ENCODE measurements at places on chromosomes 4 and X. TPM values are rescaled to one million over a fixed set of nuclear protein-coding genes. Genes with fewer than 3 reads are reported as not detected.

MXRA5 gene
- total RNA-seq: not detected

- no peak for DNase-seq
These were observed 346.6 kb downstream of the FBXO8 start for GRCh38 chr4:173936861-173937260.

MAGEA10 gene
- total RNA-seq: not detected

GPAT3 gene
- total RNA-seq: 3.1 TPM

GRCh38 chr4:155371432-155372043 lies 5.2 kb downstream of the MAP9 start:
- DNase-seq: no peak

DNA sequence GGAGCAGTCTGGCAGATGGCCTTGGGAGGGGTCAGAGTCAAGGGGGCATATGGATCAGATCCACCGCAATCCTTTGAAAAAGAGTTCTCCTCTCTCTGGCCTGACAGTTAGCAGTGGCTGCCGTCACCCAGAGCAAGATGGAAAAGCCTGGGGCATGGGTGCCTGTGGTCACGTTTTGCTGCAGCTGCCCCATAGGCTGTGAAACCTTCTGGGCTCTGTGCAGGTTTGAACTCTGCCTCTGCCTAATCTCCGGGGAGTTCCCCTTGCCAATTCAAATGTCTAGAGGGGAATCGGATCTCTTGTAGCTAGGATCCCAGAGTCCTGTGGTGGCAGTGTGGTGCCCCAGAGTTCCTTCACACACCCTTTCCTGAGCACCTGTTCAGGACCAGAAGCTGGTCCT lies 23.4 kb upstream of the ANKRD17 start:
- DNase-seq: no peak

DNA sequence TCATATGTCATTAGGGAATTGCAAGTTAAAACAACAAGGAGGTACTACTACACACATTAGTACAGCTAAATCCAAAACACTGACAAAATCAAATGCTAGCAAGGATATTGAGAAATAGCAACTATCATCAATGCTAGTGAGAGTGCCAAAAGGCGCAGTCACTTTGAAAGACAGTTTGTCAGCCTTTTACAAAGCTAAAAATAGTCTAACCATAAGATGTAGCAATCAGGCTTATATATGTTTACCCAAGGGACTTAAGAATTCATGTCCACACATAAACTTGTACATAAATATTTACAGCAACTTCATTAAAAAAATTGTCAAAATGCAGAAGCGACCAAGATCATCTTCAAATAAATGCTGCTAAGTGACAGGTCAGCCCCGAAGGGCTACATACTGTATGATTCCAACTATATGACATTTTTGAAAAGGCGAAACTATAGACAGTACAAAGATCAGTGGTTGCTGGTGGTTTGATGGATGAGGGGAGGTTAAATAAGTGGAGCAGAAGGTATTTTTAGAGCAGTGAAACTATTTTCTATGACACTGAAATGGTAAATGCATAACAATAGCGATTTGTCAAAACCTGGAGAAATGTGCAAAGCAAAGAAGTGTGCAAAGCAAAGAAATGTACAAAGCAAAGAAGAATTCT lies 704.8 kb downstream of the ARAP2 start:
- no peak for DNase-seq

ZAR1 gene
- not detected for total RNA-seq

MTMR8 gene
- total RNA-seq: 6.4 TPM

DNA sequence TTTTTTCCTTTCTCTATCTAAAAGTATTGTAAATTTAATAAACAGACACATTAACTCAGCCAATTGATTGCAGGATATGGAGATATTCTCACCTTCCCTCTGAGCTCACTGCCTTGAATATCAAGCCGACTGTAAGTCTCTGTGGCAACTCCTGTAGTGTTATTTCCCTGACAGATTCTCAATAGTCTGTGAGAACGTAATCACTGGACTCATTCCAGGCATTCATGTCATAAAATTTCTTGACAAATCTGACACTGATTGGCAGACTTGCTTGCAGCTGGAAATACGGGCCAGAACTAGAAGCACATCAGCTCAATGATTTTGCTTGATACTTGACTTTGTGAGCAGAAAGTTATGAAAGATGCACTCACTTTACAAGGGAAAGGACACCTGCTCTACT lies 29.6 kb downstream of the FAM47B start:
- no peak for DNase-seq

Measured in activated naive CD4-positive, alpha-beta T cell treated with anti-CD3 and anti-CD28 coated beads for 36 hours (primary cell).